ENCODE measurements at places on chromosomes 2 and 18.

DNA sequence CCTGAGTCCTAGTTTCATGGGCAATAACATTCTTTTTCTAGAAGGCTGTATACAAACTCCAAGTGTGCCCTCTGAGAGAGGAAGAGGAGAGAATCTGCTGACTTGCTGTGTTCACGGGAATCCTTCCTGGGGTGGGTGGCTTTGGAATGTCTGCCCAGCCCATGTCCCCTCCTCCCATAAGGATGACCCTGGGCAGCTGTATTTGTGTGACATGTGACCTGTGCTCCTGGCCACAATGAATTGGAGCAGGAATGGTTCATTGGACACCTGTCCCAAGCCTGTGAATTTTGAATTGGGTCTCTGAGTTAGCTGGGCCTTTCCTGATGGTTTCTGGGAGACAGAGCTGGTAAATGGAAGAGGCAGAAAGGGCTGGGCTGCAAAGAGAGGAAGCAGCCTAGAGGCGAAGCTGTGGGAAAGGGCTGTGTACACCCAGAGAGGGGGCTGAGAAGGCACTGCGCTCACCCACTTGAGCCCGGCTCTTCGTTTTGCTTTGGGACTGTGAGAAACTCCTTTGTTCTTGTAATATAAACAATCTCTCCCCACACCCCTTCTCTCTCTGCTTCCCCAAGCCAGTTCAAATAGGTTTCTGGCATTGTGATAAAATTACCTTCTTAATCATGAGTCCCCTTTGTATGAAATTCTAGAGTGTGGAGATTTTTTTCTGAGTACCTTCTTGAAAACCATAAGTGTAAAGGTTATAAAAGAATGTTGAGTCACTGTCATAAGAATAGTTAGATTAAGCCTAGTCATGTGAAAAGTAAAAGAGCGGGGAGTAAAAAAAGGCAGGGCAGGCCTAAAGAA is 49.8 kb downstream of the SLC4A5 start:
- no peak for DNase-seq

GRCh38 chr18:47422524-47422923 is 171.1 kb upstream of the SKOR2 start:
- DNase-seq = no peak

- DNase-seq = no peak
These were observed 139.9 kb downstream of the THADA start for GRCh38 chr2:43455731-43456642.

DNA sequence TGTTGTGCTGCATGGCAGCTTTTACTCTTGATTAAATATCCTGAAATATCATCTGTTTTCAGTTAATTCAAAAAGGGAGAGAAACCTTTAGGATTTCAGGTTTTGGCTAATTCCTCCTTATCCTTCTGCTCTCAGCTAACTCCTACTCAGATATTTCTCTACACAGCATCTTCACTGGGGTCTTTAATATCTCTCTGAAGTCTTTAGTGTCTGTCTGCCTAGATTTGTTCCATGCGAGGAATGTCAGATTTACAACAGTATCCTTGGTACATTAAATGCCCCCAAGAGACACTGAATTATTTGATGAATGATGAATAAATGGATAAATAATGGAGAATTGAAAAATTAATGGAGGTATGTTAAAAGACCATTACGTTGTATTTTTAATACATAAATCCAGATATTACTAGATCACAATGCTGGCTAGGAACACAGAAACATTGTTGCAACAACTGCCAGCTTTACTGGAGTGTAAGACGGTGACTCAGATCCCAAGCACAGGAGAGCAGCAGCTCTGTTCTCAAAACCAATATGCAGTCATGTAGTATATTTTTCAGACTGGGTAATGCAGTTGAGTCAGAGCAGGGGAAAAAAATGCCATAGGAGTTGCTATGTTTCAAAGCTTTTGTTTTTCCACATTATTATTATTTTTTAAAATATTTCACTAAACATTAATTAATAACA is 388.0 kb upstream of the SYT4 start:
- no peak for DNase-seq

- no peak for DNase-seq
These were observed 64.1 kb downstream of the ZCCHC2 start for GRCh38 chr18:62586781-62587487.

GRCh38 chr18:13548966-13549879 is 177.1 kb downstream of the FAM210A start:
- no peak for DNase-seq

DNA sequence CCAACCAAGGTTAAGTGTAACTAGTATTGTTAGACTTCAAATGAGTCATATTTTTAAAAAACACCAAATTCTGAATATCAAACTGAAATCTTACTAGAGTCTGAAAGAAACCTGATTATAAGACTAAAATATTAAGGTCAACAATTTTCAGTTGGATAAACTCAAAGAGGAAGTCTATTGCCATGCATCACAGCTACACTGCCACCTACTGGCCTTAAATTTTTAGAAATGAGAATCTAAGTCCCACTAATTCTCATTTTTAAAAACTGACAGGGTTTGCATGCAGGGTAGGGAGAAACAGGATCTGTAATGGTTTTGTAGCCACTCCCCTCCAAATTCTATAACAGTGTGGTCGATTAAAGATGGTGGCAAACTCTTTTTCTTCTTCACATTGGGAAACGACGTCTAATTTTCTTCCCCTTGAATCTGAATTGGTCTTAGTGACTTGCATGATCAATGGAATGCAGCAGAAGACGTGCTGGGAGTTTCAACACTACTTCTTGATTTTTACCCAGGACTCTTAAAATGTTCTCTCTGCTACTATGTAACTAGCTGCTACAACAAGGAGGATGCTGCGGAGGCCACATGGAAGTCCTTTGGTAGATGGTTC is 176.1 kb upstream of the SESTD1 start:
- no peak for DNase-seq

- DNase-seq = no peak
These were observed 909 bp downstream of the ATP6V1C2 start for GRCh38 chr2:10722252-10722825.

- DNase-seq = no peak
These were observed 234.8 kb downstream of the NDUFA10 start for GRCh38 chr2:239790313-239790712.

GRCh38 chr2:204346906-204347305 is 198.4 kb upstream of the PARD3B start:
- DNase-seq = no peak

DNA sequence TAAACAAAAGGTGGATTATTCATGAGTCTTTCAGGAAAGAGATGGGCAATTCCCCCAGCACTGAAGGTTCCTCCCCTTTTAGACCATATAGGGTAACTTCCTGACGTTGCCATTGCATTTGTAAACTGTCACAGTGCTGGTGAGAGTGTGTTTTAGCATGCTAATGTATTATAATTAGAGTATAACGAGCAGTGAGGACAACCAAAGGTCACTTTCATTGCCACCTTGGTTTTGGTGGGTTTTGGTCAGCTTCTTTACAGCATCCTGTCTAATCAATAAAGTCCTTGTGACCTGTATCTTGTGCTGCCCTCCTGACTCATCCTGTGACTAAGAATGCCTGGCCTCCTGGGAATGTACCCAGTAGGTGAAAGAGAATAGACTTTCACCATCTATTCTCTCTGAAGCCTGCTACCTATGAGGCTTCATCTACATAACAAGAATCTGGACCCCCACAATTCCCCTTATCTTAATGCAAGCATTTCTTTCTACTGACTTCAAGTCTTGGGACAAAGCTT is 148.7 kb downstream of the CABLES1 start:
- no peak for DNase-seq

- DNase-seq = no peak
These were observed 234.4 kb downstream of the NDUFA10 start for GRCh38 chr2:239790721-239791120.

- no peak for DNase-seq
These were observed 289.8 kb upstream of the SPRED2 start for GRCh38 chr2:65722028-65722778.

- DNase-seq = no peak
These were observed 19.1 kb upstream of the ARHGAP25 start for GRCh38 chr2:68715353-68716041.

GRCh38 chr2:44010266-44010665 is 14.5 kb upstream of the LRPPRC start:
- DNase-seq = no peak

DNA sequence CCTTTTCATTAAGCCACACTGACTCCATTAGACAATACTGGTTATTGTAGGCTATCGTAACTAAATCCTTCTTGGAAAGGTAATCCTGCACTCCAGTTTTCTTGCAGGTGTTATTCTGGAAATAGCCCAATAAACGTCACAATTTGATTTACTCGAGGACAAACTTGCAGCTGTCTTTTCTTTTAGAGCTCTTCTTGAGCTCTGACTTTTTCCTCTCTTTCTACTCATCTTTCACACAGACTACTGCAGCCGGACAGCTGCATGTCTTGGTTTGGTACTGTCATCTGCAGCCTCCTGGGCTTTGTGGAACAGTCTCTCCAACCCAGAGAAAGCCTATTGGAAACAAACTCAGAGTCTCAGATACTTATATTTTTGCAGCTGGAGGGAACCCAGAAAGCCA is 23.0 kb upstream of the MSGN1 start:
- DNase-seq = no peak

DNA sequence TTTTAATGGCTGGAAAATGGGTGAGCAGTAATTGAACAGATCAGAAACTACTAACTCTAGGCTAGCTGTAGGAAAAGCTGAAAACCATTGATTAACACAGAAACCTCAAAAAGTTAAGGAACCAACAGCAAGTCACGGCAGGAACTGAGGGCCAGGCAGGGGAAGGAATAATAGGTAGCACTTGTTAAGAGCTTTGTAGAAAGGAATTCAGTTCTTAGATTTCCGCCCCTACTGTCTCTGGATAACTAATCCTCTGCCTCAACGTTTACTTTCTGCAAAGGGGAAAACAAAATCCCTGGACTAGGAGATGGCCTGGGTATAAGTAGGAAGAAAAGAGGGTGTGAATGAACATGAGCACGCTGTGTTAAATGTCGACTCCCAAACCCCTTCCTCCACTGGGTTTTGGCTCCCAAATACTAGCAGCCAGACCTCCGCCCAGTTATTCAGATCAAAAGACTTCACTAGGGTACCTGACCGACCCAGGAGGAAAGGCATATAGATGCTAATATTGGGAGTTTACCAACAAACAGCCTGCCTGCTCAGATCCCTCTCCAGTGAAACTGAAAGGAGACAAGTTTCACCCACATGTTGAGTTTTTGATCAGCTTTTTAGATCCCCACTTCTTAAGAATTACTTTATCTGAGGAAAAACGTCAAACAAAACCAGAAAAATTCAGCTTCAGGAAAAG is 12.4 kb downstream of the SMAD2 start:
- no peak for DNase-seq

GRCh38 chr2:233363744-233364235 is 9.5 kb downstream of the DGKD start:
- no peak for DNase-seq

GRCh38 chr18:50341443-50341842 is 33.4 kb upstream of the SKA1 start:
- DNase-seq = no peak

DNA sequence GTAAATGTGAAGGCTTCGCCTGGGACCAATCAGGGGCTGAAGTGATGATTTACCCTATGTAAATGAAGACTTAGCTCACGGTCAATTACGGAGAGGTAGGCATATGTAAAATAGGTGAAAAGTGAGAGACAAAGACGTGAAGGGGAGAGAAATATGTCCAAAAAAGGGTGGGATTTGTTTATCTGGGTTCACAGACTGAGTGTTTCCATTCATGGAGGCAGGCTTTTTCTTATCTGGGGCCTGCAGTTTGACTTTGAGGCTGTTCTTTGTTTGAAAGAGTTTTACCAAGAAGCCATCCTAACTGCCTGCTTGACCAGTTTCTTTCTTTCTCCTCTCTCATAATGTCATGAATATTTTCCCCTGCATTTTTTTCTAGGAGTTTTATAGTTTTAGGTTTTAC is 202.7 kb downstream of the NYAP2 start:
- no peak for DNase-seq

- DNase-seq = no peak
These were observed 91.4 kb downstream of the TGFA start for GRCh38 chr2:70461981-70462876.

Measured in substantia nigra (tissue), 51 donors.